Stimulated activated CD8-positive, alpha-beta memory T cell treated with anti-CD3 and anti-CD28 coated beads, Interleukin-7, amount 100 ng/mL, for 48 hours (primary cell): ENCODE measurements at places on chromosomes 11 and 22.

- no peak for DNase-seq
Observed at GRCh38 chr22:49100316-49100715, 727.4 kb downstream of the BRD1 start.

DNA sequence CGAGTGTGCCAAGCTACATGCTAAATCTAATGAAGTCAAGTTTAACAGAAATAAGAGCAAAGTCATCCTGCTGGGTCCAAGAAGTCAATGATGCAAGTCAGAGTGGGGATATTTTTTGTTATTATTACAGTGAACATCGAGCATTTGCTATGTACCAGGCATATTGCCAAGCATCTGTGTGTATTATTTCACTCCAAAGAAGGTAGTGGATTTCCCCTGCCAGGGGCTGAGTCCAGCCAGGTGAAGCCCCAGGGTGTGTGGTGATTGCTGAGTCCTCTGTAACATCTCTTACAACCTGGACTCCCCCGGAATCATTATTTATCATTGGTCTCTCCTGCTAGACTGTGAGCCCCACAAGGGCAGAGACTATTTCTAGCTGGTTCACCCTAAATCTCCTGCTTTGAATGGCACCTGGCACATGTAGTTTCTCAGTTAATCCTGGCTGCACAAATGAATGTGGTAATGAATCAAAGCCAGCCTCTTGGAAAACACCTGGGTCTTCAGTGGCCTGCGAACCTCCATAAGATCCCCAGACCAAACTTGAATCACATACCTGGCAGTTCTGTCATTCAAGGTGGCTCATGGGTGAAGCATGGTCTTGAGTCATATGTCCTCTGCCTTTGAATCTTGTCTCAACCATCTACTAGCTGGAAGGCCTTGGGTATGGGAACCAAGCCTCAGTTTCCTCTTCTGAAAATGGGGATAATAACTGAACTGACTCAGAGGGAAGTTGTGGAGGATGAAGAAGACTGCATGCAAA is 549.2 kb downstream of the MIAT start:
- no peak for DNase-seq

DNA sequence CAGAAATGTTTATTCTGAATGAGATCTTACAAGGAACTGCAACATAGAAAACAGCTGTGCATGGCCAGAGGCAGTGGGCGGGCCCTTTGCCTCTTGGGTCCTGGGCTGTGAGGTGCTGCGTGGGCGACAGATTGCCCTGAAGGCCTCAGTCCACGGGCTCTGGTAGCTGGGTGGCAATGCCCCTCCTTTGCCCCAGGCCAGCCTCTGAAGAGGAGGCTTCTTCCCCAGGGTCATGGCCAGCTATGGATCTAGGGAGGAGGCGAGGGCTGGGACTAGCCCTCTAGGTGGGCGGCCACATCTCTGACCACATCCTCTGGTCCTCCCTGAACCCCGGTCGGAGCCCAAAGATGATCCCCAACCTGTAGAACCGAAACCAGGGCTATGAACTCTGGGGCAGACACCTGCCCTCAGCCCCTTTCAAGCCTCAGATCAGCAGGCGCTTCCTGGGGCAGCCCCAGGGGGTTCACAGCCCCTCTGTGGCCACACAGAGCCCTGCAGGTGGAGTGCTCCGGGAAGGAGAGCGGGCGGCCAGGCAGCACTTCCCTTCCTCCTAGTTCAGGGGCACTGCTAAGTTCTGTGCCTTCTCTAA is 6.6 kb upstream of the CDC42BPG start:
- DNase-seq = peak; percentile 60

GRCh38 chr11:62688491-62688890 is 839 bp downstream of the LRRN4CL start:
- no peak for DNase-seq

DNA sequence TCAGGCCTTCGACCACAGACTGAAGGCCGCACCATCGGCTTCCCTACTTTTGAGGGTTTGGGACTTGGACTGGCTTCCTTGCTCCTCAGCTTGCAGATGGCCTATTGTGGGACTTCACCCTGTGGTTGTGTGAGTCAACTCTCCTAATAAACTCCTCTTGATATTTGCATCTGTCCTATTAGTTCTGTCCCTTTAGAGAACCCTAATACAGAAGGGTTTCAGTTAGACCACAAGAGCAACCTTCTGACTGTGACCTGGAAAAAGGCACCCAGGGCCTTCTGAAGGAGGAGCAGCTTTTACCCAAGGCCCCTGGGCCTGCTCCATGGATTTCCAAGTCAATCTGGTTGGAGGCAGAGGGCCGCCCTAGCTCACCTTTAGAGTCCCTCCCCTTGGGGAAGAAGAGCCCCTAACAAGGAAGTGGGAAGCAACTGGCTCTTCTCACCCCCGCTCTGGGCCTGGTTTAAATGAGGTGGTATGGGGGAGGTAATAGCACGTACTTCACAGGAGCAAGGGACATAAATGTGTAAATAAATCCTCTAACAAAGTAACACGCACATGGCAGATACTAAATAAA is 11.2 kb upstream of the CHST1 start:
- no peak for DNase-seq

GRCh38 chr11:110431674-110432073 is 1.9 kb downstream of the FDX1 start:
- DNase-seq = no peak

DNA sequence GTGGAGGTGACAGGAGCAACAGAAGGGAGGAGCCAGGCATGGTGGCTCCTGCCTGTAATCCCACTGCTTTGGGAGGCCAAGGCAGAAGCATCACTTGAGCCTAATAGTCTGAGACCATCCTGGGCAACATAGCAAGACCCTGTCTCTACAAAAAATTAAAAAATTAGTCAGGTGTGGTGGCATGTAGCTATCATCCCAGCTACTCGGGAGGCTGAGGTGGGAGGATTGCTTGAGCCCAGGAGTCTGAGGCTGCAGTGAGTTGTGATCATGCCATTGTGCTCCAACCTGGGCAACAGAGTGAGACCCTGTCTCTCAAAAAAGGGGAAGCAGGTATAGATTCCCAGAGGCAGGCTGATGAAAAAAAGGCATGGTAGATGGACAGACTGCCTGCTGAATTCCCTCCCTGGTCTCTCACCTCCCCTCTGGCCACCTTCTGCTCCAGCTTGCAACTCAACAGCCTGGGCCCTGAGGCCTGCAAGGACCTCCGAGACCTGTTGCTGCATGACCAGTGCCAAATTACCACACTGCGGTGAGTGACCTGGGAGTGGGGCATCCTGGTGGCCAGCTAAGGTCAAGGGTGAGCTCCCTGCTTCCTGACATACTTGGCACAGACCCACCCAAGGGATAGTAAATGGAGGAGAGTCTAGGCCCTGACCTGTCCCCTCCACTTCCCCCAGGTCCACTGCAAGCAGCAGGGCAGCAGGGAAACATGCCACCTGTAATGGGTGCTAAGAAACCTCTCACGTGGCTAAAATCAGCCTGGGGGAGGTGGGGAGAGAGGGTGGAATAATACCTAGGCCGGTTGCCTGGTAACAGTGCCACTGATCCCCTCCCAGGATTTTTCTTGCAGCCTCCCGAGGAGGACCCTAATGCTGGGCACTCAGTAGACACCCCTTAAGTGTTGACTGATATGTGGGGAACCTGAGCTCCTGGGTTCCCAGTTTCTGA is 4.3 kb upstream of the NHERF4 start:
- DNase-seq = no peak

GRCh38 chr11:3854660-3854976 is 846 bp upstream of the STIM1 start:
- no peak for DNase-seq

DNA sequence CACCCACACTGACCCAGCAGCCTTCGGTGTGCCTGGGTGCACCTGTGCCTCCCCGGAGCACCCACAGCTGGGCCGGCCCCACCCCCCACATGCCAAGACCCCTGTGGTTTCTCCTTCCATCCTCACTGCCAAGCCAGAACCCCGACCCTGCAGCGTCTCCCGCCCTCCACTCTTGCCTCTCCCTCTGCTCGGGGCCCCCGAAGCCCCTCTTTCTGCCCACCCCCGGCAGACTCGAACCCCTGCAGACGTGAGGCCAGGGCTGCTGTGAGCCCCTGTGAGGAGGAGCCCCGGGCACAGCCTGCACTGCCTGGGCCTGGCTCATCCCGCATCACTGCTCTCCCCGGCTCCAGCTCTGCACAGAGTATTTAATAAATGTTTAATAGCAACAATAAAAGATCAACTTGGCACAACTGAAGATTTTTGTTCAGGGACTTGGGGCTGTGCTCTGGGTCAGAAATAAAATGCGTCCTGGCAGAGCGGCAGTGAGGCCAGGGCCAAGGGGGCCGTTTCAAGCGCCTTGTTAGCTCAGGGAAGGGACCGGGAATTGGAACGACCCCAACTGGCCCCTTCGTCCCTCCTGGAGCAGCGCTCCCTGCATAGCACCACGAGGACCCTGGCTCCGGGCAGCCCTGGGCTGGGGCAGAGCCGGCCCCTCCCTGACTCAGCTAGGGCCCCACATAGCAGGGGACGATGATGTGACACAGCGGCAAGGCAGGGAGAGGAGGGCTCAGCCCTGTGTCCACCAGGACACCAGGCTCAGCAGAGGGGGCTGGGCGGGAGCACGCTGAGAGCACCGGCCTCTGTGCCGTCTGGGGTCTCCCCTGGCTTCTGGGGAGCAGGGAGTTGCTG is 520.8 kb downstream of the BRD1 start:
- no peak for DNase-seq

DNA sequence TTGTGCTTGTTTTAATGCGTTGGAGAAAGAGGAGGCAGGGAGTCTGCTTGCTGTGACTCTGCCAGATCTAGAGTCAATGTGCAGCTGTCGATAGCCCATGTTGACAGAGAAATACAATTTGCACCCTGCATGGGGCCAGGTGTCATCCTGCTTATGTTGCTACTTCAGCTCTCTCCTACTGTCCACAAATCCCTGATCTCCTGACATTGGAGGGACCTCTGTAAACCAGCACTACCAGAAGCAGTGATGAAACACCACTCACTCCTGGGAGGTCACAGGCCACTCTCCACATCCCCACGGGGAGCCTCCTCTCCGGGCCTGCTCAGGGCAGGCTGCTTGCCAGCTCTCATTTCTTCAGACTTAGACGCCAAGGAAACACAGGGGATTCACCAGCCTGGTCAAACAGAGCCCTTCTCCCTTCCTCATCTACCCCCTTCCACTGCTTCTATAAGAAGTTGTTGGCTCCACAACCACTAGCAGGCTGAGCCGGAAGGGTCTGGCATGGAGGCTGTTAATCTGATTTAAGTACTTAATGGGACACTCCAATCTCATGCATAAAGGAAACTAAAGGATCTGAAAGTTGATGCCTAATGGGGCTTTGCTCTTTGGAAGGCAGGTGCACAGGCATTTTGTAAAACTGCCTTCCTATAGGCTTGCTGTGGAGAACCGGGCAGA is 29.9 kb upstream of the CSNK2A3 start:
- DNase-seq = no peak

GRCh38 chr22:45329530-45329936 is 19.8 kb downstream of the FAM118A start:
- DNase-seq = no peak

DNA sequence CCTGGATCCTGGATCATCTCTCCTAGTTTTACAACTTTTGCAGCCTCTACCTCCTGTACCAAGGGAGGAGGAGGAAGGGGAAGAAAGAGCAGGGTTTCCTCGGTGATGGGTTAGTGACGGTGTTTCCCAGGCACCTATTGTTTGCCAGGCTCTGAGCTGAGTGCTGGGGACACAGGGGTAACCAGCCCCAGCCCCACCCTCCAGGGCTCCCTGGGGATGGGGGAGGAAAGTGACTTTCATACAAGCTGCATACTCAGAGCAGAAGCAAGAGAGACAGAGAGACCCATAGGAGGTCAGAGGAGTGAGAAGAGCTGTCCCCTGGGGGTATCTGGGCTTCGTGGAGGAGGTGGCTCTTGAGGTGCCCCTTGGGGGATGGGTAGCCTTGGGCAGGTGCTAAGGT is 89.4 kb upstream of the THY1 start:
- no peak for DNase-seq

GRCh38 chr11:121793916-121794315 is 322.1 kb downstream of the BLID start:
- no peak for DNase-seq

GRCh38 chr11:73431396-73431795 is 55.2 kb downstream of the RELT start:
- no peak for DNase-seq

DNA sequence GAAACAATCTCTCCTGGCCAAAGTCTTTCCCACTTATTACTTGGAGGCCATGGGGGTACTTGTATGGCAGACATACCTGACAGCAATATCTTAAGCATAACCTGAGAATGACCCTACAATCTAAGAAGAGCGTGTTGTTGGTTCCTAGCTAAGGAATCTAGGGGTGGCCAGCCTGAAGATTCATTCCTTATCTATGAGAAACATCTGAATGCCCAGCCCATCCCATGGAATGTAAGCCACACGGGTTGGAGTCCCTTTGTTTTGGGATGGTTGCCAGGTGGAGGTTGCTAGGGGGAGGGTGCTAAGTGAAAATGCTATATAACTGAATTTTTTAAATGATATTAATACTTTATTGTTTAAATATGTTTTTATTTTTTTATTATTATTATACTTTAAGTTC is 725.0 kb downstream of the ETS1 start:
- DNase-seq = no peak

DNA sequence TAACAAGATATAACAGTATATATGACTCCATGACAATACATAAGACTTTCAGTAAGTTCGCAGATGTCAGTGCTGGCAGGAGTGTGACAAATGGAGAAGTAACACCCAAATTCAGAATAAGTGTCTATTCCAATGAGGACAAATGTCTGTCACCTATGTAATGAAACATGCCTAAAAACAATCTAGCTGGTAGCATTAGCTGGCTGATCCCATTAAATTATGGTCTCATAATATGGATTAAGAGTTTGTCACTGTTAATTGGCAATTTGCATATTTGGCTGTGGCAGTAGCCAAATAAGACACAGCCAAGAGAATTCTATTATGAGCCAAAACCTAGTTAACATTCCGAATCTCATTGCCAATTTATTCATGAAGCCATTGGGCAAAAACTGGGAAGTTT is 30.2 kb upstream of the CAVIN3 start:
- no peak for DNase-seq

- no peak for DNase-seq
Observed at GRCh38 chr11:113193016-113193415, 121.4 kb upstream of the TTC12 start.

- no peak for DNase-seq
Observed at GRCh38 chr11:72673943-72674828, at the start of gene PDE2A. TSS of gene PDE2A (minus strand) at chr11:72674422. CDS start at chr11:72674207, 215 bp downstream.
